ENCODE measurements at places on chromosomes 1 and 21.
A peak's percentile ranks its signal among the peaks of the same experiment; 100 is the strongest.

DNA sequence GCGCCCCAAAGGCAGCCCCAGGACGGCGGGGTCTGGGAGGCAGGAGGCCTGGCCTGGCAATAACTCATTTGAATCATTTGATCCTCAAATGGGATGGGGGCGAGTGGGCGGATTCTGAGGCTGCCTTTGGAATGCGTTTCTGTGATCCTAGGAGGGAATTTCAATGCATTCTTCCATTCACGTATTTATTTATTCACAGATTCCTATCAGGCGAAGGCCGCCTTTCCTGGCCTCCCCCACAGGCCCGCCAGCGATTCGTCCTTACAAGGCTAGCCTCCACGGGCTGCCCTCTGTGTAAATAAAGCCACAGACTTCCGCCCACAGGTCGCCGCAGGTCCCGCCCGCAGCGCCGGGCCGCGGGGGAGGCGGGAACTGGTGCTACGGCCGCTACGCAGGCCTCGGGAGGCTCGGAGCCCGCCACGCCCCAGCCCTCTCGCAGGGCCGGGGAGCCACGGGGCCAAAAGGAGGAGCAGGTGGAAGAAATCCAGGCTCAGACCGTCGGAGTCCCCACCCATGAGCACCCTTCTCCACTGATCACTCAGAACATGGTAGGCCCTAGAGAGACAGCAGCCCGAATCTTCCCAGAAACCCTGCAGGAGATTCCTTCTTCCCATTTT is 31.3 kb upstream of the JUN start:
- DNase-seq = peak; percentile 56

- DNase-seq = no peak
Observed at GRCh38 chr21:44780137-44780502, 21.5 kb downstream of the UBE2G2 start.

DNA sequence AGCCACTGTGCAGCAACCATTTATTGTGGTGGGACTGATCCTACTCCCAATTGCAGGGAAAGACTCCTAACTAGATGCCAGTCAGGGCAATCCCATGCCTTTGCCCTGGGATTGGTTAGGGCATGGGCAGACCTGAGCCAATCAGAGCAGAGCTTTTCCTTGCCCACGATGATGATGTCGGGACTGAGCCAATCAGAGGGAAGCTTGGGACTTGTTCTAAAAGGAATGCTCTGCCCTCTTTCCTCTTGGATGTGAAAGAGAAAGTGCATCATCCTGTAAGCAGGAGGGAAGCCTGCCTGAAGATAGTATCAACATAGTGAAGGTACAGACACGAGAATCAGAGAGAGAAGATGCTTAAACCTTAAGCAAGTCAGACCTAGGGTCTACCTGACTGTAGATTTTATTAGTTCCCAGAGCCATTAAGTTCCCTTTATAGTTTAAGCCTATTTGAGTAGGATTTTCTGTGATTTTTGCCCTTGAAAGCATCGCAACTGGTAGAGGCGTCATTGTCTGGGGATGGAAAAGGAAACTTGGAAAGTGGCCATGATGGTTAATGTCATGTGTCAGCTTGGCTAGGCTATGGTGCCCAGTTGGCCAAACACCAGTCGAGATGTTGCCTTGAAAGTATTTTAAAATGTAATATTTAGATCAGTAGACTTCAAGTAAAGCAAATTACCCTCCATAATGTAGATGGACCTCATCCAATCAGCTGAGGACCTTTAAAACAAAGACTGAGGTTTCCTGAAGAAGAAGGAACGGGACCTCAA is 19.9 kb downstream of the IRF2BP2 start:
- DNase-seq = no peak

DNA sequence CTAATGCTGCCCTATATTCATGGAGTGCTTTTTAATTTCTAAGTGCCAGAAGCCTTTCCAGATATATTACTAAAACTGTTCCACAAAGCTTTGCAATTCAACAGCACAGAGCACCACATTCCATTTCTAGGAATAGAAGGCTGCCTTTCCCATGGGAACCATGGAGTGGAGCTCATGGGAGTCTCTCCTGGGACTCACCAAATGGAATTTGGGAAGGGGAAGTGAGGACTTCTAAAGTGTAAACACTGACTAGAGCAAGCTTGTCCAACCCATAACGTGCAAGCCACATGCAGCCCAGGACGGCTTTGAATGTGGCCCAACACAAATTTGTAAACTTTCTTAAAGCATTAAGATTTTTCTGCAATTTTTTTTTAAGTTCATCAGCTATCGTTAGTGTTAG is 190.4 kb upstream of the TNR start:
- DNase-seq = no peak

All from CD8-positive, alpha-beta memory T cell (primary cell).